ENCODE measurements at places on chromosomes 2 and 18. TPM values are rescaled to one million over a fixed set of nuclear protein-coding genes. Genes with fewer than 3 reads are reported as not detected.
A peak's percentile ranks its signal among the peaks of the same experiment; 100 is the strongest.

CDCA7 gene
- 13.4 TPM for polyA plus RNA-seq

- no peak for DNase-seq
Observed at GRCh38 chr2:202405798-202406197, 29.7 kb downstream of the BMPR2 start.

NT5C1B gene
- polyA plus RNA-seq, result not detected

REG3A gene
- not detected for polyA plus RNA-seq

HRH4 gene
- 0.06 TPM for polyA plus RNA-seq

DNA sequence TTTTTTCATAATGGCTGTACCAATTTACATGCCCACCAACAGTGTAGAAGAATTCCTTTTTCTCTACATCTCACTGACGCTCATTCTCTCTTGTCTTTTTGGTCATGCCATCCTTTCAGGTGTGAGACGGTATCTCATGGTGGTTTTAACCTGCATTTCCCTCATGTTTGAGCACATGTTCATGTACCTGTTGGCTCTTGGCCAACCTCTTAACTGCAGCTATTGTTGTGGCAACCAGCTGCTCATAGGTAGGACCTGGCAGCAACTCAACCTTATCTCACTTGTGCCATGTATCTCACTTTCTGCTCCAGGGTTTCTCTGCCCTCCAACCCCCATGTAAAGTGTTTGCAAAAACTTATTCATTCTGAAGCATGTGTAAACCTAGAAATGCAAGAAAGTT is 167.5 kb downstream of the UPP2 start:
- no peak for DNase-seq

DNA sequence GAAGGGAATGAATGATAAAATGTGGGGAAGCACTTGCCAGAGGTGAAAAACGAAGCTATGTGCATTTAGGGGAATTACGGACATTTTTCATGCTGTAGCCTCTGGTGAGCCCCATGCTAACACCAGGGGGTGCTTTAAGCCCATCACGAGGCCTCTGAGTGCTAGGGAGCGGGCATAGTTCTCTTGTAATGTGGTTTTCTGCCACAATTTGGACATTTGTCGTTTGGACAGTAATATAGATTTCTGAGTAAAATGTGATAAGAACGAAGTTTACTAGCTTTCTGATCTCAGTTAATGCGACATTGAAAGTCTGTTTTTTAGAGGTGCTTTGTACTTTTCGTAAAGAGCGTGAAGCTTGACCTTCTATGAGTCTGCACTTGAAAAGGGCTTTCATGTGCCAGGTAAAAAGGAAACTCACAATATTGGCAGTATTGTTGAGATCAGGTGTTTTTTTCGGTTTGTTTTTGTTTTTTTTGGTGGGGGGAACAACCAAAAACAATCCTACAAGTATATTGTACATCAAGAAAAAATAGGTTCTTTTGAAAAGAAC is 50.6 kb downstream of the TRAF3IP1 start:
- DNase-seq, result peak; percentile 60

DNA sequence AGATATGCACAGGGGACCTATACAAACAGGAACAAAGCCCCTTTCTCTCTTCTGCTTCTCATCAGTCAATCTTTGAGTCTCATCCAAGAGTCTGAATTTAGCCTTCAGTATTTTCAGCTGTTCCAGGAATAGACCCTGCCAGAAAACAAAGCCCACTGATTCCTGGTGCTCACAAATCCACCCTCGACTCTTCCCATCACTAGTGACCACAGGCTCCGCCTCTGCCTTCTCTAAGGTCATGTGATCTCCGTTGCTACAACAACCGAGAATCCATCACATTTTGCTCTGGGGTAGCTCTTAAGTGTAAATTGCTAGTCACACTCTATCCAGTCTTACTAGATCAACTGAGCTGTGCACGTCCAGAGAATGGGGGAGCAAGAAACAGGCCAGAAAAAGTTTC is 46.4 kb upstream of the SPTBN1 start:
- no peak for DNase-seq

DNA sequence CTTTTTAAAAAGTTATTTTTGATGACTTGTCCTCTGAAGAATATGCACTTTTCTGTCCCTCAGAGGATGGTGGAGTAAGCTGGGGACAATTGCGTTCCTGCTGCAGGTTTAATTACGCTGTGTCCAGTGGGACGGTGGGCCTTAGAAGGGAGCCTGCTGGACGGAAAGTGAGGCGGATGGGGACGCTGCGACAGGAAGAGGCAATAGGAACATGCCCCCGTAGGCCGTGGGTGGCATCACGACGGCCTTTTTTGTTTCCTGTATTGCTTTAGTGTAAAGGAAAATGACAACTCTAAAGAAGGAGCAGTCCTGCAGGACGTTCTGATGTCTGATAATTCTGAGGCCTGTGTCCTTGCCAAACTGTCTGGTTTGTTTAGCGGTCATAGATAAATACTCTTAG is 121.6 kb downstream of the NFATC1 start:
- no peak for DNase-seq

FRZB gene
- polyA plus RNA-seq, result 40.4 TPM

DNA sequence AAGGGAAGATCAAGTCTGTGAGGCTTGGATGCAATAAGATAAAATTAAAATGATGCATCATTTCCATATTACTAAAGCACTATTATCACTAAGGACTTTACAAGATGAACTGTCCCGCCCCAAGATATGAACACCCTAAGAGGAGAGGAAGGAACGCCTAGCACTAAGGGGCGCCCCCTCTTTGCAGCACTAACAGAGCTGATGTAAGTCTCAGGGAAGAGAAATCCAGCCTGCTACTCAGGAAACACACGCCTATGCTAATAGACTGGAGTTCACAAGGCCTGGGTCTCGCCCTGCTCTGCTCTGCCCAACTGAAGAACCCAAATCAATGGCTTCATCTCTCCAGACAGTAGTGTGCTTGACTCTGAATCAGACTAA is 6.1 kb downstream of the INO80C start:
- DNase-seq, result no peak

NOL4 gene
- not detected for polyA plus RNA-seq

SUMO1 gene
- polyA plus RNA-seq, result 93.1 TPM

TGFBRAP1 gene
- 10.3 TPM for polyA plus RNA-seq

TACR1 gene
- 0.21 TPM for polyA plus RNA-seq

C1GALT1C1L gene
- 1.3 TPM for polyA plus RNA-seq

CHN1 gene
- polyA plus RNA-seq, result 13.2 TPM

DNA sequence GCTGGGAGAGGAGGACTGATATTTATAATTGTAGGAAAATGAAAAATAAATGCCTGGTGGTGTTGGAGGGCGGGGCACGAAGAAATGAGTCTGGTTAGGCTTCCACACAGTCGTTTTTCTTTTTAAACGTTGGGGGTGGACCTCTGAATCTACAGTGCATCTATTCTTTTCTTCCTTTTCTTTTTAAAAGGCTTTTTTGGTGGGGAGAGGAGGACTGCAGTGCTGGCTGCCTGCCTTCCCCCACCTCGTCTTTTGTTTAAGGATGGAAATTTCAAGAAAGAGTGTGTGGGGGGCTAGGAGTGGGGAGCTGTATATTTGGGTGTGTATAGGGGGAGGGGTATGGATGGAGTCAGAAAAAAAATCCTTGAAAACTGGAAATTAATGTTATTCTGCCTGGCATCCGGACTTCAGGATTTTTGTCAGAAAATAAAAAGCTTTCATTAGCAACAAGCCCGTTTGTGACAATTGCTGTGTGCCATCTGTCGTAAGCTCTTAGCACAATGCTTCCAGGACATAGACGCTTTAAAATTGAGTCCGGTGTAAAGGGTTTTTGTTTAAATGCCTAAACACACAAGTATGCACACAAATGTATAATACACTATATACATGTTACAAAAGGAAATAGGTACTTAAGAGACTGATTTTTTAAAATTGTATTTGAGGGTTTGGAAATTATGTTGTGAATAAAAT is 1.1 kb downstream of the MAP2 start:
- DNase-seq, result no peak

PCARE gene
- polyA plus RNA-seq, result 0.28 TPM

ESPNL gene
- polyA plus RNA-seq, result 1.2 TPM

DNA sequence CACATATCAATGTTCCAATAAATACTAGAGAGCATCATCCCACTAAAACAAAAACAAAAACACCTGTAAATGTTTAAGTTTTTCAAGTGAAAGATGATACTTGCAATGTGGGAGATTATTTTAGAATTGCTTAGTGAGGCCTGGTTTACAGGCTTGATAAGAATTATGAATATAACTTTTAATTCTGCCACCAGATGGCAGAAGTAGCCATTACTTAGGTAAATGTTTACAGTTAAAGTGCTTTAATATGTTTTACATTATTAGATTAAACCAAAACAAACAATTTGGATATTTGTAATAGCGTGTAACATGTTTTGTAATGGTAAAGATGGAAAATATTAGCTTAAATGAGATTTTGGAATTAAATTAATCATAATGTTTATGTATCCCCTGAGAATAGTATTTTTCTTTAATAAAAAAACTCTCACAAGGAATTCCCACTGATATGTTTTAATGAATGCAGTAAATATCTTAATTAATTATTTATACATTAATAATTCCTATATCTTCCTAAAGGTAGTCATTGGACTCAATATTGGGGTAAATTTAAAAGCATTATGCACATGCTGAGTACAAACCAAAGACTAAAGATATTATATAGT is 522.0 kb downstream of the SPAG16 start:
- DNase-seq, result no peak

DNA sequence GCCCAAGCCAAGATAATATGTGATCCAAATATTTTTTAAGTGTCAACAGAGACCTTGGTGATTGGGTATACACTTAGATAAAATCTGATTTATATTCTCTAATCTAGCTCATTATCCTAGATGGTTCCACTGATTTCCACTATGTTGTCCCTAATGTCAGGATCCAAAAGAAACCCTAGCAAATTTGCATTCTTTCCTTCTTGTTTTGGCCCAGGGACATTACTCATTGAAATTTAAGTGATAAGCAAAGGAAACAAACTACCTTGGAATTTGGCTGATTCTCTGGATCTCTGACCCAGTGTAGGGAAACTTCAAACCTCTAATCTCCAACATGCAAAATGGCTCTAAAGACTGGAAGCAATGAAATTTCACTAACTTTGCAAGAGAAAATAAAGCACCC is 179.8 kb upstream of the MEIS1 start:
- DNase-seq, result no peak

SLC5A7 gene
- polyA plus RNA-seq, result 0.06 TPM

SERPINB4 gene
- polyA plus RNA-seq, result 0.35 TPM

DNA sequence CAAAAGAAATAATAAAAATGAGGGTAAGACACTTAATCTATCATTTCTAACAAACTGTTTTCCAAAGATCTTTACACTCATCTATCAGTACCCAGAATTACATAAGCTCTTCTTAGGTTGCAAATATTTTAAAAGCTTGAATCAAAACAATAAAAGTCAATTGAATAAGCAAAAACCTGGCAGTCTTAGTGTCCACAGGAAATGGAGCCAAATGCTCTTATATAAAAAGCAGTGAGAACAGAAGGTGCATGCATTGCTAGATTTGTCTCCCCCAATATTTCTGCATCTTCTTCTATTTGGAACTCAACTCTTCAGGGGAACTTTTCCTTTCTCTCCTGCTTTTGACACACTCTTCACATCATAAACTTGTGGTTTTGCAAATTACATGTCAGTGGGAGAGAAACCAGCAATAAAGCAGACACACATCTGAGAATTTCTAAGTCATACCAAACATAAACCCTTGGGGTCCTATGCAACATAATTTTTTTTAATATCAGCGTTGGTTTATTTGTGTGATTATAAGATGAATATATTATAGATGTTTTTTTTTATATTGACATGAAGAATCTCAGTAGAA is 343.9 kb upstream of the ACVR2A start:
- DNase-seq, result no peak

DNA sequence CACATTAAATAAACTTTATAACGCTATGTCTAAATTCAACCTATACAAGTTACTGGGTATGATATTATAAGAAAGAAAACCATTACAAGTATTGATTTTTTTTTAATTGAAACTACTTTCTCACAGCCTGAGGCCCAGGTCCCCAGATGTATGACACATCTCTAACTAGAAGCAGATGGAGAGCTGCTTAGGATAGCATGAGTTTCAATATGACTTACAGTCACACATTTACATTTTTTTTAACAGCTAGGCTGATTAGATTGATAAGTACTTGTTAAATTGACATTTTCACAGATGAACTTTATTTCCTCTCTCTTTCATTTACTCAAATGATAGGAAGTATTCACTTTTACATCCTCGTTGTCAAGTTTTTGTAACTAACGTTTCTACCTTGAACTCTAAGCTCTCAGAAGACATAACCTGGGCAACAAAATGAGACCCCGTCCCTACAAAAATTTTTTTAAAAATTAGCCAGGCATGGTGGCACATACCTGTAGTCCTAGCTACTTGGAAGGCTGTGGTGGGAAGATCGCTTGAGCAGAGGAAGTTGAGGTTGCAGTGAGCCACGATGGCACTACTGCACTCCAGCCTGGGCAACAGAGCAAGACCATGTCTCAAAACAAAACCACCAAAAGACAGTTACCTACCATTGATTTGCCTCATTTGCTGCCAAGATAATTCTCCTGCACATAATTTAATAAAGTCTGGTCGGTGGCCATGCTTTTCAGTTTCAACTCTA is 52.4 kb downstream of the STK39 start:
- DNase-seq, result no peak

All from hindlimb muscle (tissue), 1 donor.